ENCODE measurements at places on chromosomes 3 and 15.

GRCh38 chr3:102736288-102736974 lies 301.6 kb downstream of the ZPLD1 start:
- DNase-seq: no peak

GRCh38 chr3:126476166-126477060 lies 722 bp upstream of the ZXDC start:
- peak; percentile 49 for DNase-seq

DNA sequence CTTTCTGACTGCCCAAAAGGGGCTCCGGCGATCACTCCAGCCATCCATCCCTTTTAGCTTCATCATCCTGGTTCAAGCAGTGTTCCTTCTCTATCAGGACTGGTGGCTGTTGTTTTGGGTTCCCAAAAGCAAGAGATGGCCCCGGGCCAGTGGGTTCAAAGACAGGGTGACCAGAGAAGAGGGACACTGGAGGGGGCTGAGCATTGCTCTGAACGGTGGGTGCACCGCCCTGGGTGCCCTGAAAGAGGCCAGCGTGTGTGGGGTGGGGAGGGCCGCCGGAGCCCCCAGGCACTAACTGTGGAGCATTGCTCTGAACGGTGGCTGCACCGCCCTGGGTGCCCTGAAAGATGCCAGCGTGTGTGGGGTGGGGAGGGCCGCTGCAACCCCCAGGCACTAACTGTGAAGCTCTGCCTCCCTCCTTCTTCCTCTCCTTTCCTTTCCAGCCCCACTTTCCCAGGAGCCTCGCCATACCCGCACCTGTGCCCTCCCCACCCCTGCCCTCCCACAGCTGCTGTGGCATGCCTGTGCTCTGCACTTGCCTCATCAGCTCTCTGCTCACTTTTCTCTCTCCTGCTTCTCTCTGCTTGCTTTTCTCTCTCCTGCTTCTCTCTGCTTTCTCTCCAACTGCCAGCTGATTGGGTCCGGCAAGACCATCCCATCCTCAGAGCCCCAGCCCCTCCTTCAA lies 37.4 kb upstream of the OR4F6 start:
- no peak for DNase-seq

GRCh38 chr3:29201604-29202003 lies 79.3 kb upstream of the RBMS3 start:
- no peak for DNase-seq

DNA sequence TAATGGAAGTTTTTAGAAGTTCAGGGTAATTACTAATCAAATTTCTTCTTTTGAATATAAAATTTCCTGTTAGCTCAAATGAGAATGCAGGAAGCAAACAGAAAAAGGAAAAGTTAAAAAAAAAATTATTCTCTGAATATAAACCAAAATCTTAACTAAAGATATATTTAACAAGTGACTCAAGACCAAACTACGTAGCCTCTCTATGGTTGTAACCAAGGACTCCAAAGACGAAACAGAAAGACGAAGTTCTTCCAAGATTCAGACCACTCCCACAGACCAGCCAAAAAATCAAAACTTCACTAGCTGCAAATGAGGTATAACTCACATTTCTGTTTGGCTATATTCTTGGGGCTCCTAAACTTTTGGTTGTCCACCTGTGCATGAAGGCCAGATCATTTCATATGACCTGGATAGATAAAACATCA lies 846.5 kb upstream of the ALCAM start:
- DNase-seq: no peak

GRCh38 chr3:18743761-18744160 lies 318.6 kb upstream of the SATB1 start:
- DNase-seq: no peak

DNA sequence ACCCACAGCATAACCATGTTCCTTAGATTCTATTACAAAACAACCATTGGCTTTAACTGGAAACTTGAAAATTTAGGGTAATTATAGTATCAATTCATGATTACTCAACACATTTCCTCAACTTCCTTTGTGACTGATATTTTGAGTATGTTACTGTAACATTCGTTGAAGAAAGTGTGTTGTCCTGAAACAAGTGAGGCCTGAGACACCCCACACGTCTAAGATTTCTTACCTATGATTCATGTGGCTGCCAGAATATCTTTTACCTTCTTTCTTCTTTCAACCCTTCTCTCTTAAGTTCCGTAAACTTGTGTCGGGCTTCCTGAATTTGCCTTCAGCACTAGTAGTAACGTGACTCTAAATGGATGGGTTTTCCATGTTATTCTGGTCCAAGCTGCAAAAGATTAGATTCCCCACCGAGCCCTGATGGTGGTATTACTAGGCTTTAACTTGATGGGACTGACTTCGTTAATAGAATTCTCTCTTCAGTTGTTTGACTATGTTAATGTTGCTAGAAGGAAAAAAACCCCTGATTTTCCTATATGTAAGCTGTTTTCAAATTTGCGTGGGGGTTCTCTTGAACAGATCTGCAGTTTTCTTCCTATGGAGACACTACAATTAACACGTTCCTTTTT lies 296.0 kb upstream of the ICE2 start:
- no peak for DNase-seq

GRCh38 chr3:41026394-41027177 lies 172.7 kb upstream of the CTNNB1 start:
- no peak for DNase-seq

DNA sequence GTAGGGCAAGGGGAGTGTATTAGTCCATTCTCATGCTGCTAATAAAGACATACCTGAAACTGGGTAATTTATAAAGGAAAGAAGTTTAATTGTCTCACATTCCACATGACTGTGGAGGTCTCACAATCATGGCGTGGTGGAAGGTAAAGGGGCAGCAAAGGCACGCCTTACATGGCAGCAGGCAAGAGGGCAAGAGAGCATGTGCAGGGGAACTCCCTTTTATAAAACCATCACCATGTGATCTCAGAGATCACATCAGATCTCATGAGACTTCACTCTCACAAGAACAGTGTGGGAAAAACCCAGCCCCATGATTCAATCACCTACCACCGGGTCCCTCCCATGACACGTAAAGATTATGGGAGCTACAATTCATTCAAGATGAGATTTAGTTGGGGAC lies 41.4 kb downstream of the SUMF1 start:
- DNase-seq: no peak

GRCh38 chr3:141699897-141700296 lies 38.2 kb upstream of the RNF7 start:
- no peak for DNase-seq

GRCh38 chr15:63122002-63122875 lies 578 bp downstream of the LACTB start:
- DNase-seq: peak; percentile 82

DNA sequence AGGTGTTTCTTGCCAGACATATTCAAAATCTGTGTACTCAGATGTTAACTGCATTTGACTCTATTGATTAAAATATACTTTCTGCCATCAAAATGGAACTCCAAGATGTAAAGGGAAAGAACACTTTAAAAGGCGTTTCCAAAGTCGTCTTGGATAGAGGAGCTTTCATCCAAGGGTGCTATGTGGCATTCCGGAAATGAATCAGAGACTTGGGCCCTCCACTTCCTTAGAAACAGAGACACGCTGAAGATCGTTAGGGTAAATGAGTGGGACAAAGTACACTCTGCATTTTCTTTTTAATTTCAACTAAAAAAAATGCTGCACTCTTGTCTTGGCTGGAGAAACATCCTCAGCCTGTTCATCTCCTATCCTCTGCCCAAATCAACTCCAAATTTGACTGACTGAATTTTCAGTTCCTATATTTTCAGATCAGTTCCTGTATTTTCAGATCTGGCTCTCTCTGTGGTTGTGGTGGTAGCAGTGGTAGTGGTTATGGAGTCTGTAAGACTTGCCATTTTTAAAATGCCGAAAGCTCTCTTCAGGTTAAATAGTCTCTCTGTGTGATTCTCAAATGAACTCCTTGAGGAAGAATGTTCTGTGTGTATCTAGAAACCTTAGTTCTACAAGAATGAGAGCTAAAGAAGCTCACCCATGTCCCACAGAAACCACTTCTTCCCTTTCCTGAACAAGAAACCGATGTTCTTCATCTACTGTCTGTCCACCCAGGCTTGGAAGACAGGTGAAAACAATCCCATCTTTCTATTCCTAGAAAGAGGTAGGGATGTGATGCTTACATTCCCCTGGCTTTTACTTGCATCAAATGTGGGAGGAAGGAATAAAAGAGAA lies 156.8 kb upstream of the ICE2 start:
- DNase-seq: no peak

DNA sequence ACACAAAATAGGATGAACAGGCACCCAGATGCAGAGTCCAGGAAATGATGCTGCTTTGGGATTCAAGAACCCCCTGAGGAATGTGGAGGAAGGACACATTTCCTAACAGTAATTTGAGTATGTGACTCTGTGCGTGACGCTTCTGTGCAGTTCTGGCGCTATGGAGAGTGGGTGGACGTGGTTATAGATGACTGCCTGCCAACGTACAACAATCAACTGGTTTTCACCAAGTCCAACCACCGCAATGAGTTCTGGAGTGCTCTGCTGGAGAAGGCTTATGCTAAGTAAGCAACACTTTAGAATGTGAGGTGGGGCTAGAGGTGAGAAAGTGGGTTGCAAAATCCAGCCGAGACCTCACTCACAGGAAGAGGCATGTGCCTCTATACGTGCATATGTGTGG lies 28.3 kb downstream of the CAPN3 start:
- DNase-seq: no peak

- DNase-seq: no peak
Observed at GRCh38 chr15:47762621-47763020, 45.3 kb downstream of the SEMA6D start.

All from hematopoietic multipotent progenitor cell (in vitro differentiated cells).